Heart right ventricle (tissue), 16 donors: ENCODE measurements at places on chromosomes 5 and 9. TPM values are rescaled to one million over a fixed set of nuclear protein-coding genes. Genes with fewer than 3 reads are reported as not detected.

- H3K27ac ChIP-seq = peak overlapping the region; percentile 79
- no peak overlapping the region for H3K4me3 ChIP-seq
- H3K4me1 ChIP-seq = peaks cover 18% of the 10 kb centered on the region
- no peaks in the 10 kb centered on the region for H3K27me3 ChIP-seq
- H3K36me3 ChIP-seq = no peaks in the 10 kb centered on the region
- peak; percentile 96 for DNase-seq
These were observed 26.3 kb downstream of the SLC25A25 start for GRCh38 chr9:128094166-128094949.

GRCh38 chr5:3041001-3041400 lies 289.5 kb upstream of the IRX2 start:
- no peak overlapping the region for H3K4me3 ChIP-seq
- H3K27ac ChIP-seq = no peak overlapping the region
- no peak for DNase-seq
- no peaks in the 10 kb centered on the region for H3K36me3 ChIP-seq
- no peaks in the 10 kb centered on the region for H3K27me3 ChIP-seq
- no peaks in the 10 kb centered on the region for H3K4me1 ChIP-seq

DNA sequence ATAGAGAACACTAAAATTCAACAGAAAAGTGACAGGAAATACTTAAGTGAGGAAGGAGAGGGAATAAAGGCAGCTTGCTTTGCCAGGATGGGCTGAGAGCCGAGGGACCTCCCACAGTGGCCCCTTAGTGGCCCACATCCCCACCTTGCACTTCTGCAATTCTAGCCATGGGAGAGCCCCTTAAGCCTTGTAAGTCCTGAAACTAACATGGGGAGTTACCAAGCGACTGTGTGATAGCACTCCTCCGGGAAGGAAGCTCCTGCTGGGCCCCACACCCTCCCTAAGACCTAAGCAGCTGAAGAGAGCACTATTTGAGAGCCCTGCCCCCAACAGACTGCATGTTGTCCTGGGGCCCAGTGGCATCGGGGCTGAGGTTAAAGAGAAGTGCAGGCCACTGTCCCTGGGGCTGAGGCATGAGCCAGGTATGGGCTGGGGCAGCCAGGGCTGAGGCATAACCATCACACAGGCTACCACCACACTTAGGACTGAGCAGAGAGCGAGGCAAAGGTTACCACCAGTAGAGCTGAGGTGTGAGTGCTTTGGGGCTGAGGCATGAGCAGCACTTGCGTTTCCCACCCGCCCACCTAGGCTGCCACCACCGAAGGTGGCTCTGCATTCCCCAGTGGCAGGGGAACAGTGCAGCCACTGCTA lies 301.8 kb upstream of the TRPC7 start:
- no peaks in the 10 kb centered on the region for H3K4me1 ChIP-seq
- DNase-seq = no peak
- H3K27me3 ChIP-seq = peaks cover 37% of the 10 kb centered on the region
- no peak overlapping the region for H3K4me3 ChIP-seq

DNA sequence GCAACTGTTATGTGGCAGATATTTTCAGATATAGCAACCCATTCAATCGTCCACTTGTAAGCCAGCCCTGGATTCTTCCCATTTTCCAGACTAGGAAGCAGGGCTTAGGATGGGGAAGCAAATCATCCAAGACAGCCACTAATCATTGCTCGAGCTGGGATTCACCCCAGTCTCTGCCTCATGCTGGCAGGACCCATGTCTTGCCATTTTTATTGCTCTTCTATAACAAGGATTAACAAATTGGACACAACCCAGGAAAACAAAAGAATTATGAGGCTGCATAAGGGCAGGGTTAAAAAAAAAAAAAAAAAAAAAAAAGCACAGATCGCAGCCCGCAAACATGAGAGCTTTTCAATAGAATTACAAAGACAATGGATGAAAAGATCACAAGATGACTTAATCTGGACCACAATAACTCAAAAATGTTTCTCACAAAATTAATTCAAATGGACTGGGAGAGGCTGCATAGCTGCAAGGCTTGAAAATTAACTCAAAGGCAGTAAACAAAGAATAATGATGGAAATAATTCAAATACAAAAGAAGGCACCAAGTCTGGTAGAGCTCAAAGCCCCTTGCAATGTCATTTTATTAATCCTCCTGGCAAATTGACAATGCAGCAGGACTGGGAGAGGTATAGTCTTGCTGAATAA lies 40.7 kb downstream of the ASTN2 start:
- no peaks in the 10 kb centered on the region for H3K4me1 ChIP-seq
- no peak overlapping the region for H3K4me3 ChIP-seq
- H3K36me3 ChIP-seq = no peaks in the 10 kb centered on the region
- DNase-seq = no peak
- no peaks in the 10 kb centered on the region for H3K27me3 ChIP-seq

DNA sequence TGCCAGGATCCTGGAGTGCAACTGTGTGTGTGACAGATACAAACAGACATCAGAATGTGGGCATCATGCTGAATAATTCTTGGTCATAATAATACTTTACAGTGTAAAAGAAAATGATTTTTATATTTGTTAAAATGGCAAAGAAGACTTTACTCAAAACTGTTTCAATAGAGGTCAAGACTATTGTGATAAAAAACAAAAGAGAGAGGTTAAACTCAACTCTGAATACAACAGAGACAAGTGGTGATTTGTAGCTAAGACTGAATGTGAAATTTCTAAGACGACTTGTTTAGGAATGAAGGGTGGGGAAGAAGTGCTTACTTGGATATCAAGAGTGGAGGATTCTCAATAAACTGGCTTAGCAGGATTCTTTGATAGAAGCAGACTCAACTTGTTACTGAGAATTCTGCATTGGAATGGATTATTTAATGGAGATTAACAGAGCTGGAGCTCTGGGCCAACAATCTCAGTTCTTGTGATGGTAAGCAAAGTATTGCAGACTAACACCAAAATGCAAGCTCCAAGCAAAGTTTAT lies 457.4 kb upstream of the CDH18 start:
- no peaks in the 10 kb centered on the region for H3K36me3 ChIP-seq
- H3K4me1 ChIP-seq = no peaks in the 10 kb centered on the region
- H3K27me3 ChIP-seq = no peaks in the 10 kb centered on the region
- H3K27ac ChIP-seq = no peak overlapping the region

Gene PCDHA8
- polyA plus RNA-seq = not detected

GRCh38 chr9:135903786-135904520 lies 3.4 kb downstream of the CAMSAP1 start:
- no peak overlapping the region for H3K27ac ChIP-seq
- H3K4me3 ChIP-seq = no peak overlapping the region
- no peaks in the 10 kb centered on the region for H3K27me3 ChIP-seq
- peaks cover 52% of the 10 kb centered on the region for H3K4me1 ChIP-seq

- H3K4me3 ChIP-seq = no peak overlapping the region
- no peak overlapping the region for H3K27ac ChIP-seq
- H3K27me3 ChIP-seq = peaks cover 2% of the 10 kb centered on the region
- no peaks in the 10 kb centered on the region for H3K4me1 ChIP-seq
These were observed 145.7 kb downstream of the NXNL2 start for GRCh38 chr9:88680505-88681160.

DNA sequence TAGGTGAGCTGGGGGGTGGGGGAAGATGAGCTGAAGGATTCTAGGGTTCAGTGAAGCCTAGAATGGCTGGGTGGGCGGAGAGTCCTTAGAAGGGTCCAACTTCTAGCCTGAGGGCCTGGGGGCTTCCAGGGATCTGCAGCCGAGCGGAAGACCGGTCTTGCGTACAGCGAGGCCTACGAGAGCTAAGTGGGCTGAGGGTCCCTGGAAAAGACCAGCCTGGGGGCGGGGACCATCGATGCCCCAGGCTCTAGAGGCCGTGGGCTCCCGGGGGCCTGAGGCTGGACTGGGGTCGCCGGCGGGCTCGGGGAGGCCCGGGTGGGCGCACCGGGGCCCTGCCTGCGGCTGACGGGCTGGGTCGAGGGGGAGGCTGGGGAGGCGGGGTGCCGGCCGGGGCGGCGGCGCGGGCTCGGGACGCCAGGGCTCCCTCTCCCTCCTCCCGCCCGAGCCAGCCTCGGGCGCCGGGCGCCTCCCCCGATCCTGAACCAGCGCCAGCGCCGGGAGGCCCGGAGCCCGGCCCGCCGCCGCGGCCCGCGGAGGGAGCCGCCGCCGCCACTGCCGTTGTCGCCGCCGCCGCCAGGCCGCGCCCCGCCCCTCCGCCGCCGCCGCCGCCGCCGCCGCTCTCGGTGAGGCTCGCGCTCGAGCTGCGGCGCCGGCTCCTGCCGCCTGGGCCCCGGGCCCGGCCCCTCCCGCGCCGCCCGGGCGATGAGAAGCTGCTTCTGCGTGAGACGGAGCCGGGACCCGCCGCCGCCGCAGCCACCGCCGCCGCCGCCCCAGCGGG lies at the start of gene MVB12B:
Gene MVB12B, plus strand, starts transcription at position 602 of the 778 bp plus-strand sequence. Its CDS starts 101 bp downstream, at position 703.
- no peaks in the 10 kb centered on the region for H3K27me3 ChIP-seq
- peak within 1 kb of the TSS; percentile 68 for H3K4me3 ChIP-seq
- peak within 1 kb of the TSS; percentile 83 for H3K27ac ChIP-seq
- H3K36me3 ChIP-seq = no peaks in the 10 kb centered on the region

DNA sequence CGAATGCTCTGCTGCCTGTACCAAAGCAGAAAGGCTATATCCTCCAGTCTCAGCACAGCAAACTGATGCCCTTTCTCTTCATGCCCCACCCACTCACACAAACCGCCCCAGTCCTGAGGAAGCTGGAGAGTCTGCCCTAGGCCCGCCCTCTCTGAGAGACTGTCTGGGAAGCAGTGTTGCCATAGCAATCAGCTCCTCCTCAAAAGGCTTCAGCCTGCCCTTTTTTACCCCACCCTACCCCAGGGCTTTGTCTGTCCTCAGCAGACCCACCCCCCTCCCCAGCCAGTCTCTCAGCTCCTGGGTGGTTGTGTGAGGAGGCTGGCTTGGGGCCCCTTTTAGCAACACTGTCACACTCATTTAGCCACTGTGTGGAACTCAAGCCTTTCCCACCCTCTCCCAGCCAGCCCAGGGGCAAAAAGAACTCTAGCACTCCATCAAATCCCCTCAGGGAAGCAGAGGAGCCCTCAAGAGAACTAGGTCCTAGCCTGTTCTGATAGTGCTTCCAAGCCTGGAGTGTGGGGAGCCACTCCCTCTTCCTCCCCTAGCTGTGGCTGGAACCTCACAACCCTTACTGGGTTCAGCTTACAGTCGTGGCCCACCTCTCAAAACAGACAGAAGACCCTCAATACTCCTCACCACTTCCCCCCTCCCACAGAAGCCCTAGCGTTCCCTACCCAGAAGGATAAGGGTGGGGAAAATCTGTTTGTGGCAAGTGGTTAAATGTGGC lies 1.4 kb downstream of the ATOSB start:
- peak overlapping the region; percentile 71 for H3K4me3 ChIP-seq
- peaks cover 68% of the 10 kb centered on the region for H3K4me1 ChIP-seq
- peak; percentile 75 for DNase-seq

Gene TRPM6
- 0.10 TPM for polyA plus RNA-seq

DNA sequence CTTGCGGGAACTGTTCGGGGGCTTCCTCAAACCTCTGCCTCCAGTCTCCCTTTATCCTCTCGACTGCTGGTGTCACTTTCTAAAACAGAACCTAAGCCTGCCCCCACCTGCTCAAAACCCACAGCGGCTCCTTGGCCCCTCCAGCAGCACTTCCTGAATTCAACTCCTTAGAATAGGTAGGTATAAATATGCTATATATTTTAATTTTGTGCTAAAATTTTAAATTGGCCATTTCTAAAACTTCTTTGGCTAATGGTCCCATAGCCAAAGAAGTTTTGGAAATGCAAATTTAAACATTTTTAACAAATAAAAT lies 71.8 kb upstream of the TBC1D2 start:
- H3K36me3 ChIP-seq = no peaks in the 10 kb centered on the region
- H3K27ac ChIP-seq = no peak overlapping the region
- no peak for DNase-seq
- H3K4me3 ChIP-seq = no peak overlapping the region

GRCh38 chr5:61100437-61100836 lies 61.8 kb downstream of the SMIM15 start:
- no peak overlapping the region for H3K27ac ChIP-seq
- no peak for DNase-seq
- H3K27me3 ChIP-seq = no peaks in the 10 kb centered on the region
- no peaks in the 10 kb centered on the region for H3K4me1 ChIP-seq

GRCh38 chr9:116447934-116448333 lies 239.2 kb upstream of the TRIM32 start:
- H3K27me3 ChIP-seq = no peaks in the 10 kb centered on the region
- no peaks in the 10 kb centered on the region for H3K4me1 ChIP-seq
- DNase-seq = no peak

Gene MSX2
- polyA plus RNA-seq = 0.80 TPM

Gene GPRIN1
- polyA plus RNA-seq = 0.26 TPM

DNA sequence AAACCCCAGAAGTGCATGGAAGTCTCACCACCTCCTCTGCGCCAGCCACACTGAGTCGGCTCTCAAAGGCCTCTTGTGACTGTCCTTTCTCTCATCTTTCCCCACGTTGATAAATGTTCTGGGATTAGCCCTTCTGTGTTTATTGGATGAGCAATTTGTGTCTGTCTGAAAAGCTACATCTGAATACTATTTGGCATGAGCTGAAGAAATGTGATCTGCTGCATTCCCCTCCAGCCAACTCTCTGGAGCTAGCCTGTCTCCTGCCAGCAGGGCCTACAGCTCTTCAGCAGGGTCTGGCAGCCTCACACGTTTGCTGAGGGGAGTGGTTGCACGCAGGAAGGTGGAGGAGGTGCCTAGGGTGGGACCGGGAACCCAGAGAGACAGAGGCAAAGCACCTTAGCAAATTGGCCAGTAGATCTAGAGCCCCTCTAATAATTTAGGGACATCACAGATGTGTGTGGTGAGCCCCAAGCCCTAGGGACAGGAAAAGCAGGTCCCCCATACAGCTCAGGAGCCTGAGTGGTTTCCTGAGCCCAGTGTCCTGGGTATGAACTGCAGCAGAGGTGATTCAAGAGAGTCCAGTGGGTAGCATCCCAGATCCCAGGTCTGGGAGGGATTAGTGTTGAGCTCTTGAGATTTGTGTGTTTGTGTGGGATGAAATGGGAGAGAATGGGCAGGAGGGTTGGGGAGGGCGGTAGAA lies 20.5 kb upstream of the B4GALT1 start:
- DNase-seq = peak; percentile 70
- H3K4me1 ChIP-seq = peaks cover 27% of the 10 kb centered on the region
- H3K36me3 ChIP-seq = no peaks in the 10 kb centered on the region
- H3K27ac ChIP-seq = peak overlapping the region; percentile 77
- H3K4me3 ChIP-seq = no peak overlapping the region
- no peaks in the 10 kb centered on the region for H3K27me3 ChIP-seq

Gene PCDH1
- 16.2 TPM for polyA plus RNA-seq

Gene MBLAC2
- 1.3 TPM for polyA plus RNA-seq

- H3K27ac ChIP-seq = no peak overlapping the region
- H3K4me3 ChIP-seq = no peak overlapping the region
- H3K27me3 ChIP-seq = no peaks in the 10 kb centered on the region
These were observed 38.3 kb upstream of the FBXW11 start for GRCh38 chr5:172044631-172045314.

- H3K27me3 ChIP-seq = no peaks in the 10 kb centered on the region
- H3K27ac ChIP-seq = no peak overlapping the region
- H3K4me1 ChIP-seq = peaks cover 15% of the 10 kb centered on the region
- peaks cover 9% of the 10 kb centered on the region for H3K36me3 ChIP-seq
- DNase-seq = no peak
These were observed 92.0 kb downstream of the AMBP start for GRCh38 chr9:113985968-113986585.
